Gastrocnemius medialis (tissue), 4 donors: ENCODE measurements at places on chromosomes 3 and 15.

GRCh38 chr3:142987080-142987700 lies 14.2 kb upstream of the U2SURP start:
- no peak for DNase-seq
- no peaks in the 10 kb centered on the region for H3K4me1 ChIP-seq
- H3K4me3 ChIP-seq = no peak overlapping the region

- DNase-seq = no peak
- no peaks in the 10 kb centered on the region for H3K4me1 ChIP-seq
- H3K4me3 ChIP-seq = no peak overlapping the region
- no peak overlapping the region for H3K27ac ChIP-seq
- no peaks in the 10 kb centered on the region for H3K27me3 ChIP-seq
These were observed 125.1 kb upstream of the IQSEC1 start for GRCh38 chr3:13198264-13198879.

DNA sequence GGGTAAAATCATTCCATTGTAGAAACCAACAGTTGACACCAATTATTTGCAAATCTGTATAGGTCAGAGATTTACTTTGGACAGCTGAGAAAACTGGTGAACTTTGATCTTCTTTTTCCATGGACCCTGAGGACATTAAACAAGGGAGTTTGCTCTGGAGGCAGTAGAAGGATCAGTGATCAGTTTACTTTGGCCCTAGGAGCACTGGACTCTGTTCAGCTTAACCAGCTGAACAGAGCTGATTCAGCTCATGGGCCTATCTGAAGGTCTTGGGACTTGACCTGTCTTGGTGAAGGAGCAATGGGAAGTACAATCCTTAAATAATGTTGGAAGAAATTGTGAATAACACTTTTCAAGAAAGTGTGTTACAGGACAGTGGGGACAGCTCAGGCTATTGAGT lies 15.2 kb upstream of the TF start:
- DNase-seq = no peak
- H3K27ac ChIP-seq = no peak overlapping the region
- H3K4me1 ChIP-seq = no peaks in the 10 kb centered on the region
- no peak overlapping the region for H3K4me3 ChIP-seq

DNA sequence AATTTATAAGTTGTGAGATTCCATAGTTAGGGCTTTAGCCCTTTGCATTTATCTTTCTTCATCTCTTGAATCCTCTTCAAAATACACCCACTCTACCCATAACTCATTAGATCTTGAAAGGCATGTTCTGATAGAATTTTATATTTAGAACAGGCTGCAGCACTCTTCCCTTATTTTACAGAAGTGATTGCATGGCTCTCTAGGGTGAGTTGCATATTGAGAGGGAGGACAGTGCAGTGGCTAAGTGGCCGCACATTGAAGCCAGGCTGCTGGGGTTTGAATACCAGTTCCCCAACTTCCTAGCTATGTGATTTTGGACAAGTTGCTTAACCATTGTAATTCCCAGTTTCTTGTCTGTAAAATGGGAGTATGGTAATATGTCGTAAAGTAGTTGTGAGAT lies 2.5 kb downstream of the CD86 start:
- DNase-seq = no peak
- no peaks in the 10 kb centered on the region for H3K36me3 ChIP-seq

GRCh38 chr3:11307830-11308432 lies 35.7 kb downstream of the ATG7 start:
- DNase-seq = no peak
- no peak overlapping the region for H3K4me3 ChIP-seq
- no peak overlapping the region for H3K27ac ChIP-seq

DNA sequence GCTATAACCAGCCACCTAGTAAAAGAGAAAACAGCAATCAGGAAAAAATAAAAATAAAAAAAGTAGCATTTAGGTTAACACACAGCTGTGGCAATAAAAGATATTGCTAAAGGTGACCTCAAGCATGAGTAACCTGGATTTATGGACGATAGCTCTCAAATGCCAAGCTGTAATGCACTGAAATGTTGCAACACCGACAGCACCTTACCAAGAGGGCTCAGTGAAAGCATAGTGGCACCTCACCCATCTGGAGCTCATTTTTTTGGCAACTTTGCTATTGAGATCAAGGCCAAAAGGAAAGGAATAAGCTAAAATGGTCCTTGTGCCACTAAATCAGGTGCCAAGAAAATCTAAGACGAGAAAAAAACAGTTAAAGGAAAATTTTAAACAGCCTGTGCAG lies 2.5 kb downstream of the HACD2 start:
- no peaks in the 10 kb centered on the region for H3K27me3 ChIP-seq
- H3K4me1 ChIP-seq = peaks cover 10% of the 10 kb centered on the region
- no peak overlapping the region for H3K4me3 ChIP-seq
- H3K27ac ChIP-seq = no peak overlapping the region
- no peaks in the 10 kb centered on the region for H3K36me3 ChIP-seq
- DNase-seq = no peak
